CD4-positive, alpha-beta T cell treated with Interferon gamma for 1 hour (primary cell): ENCODE measurements at places on chromosomes 4 and X.

- DNase-seq = no peak
Measured at GRCh38 chr4:102754044-102754443, 6.7 kb downstream of the MANBA start.

GRCh38 chr4:55312489-55313101 is 33.4 kb upstream of the SRD5A3 start:
- peak; percentile 12 for DNase-seq

DNA sequence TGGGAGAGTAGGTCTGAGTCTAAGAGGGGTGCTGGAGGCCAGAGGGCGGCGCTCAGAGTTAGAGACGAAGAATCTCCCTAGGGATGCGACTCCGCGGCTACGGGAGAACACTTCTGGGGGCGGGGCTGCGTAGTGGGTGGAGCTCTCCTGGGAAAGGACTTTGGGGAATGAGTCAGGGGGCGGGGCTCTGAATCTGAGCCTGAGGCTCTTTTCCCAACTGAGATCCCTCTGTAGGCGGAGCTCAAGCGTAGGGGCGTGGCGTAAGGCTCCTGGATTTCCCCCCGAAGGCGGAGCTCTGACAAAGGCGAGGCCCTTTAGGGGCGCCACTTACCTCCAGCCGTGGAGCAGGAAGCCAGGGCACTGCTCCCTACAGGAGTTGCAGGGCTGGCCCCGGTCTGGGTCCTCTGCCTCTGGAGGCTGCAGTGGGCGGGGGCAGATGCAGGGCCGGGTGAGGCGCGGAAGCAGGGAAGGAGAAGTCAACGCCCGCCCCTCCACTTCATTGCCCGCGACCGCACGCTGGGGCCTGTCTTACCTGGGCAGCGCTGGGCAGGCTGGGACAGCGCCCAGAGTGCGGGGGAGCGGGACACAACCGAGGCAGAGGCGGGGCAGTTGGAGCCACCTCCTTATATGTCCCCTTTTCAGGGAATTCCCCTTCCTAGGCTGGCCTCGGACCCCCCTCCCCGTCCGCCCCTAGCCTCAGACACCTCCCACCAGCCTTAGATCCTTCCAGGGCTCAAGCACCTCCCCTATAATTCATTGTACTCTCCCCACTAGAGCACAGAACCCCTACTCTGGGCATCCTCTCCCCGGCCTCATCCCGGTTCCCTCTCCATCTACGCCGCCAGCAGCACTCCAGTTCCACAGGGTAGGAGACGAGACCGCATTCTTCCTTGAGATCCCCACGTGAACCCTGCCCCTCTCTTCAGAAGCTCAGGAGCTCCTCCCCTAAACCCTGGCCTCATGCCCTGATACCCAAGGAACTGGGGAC is 1.6 kb downstream of the PRICKLE3 start:
- peak; percentile 31 for DNase-seq

- DNase-seq = no peak
Measured at GRCh38 chr4:139333046-139333445, 30.8 kb upstream of the NDUFC1 start.

- no peak for DNase-seq
Measured at GRCh38 chr4:105957680-105958079, 62.4 kb downstream of the NPNT start.

DNA sequence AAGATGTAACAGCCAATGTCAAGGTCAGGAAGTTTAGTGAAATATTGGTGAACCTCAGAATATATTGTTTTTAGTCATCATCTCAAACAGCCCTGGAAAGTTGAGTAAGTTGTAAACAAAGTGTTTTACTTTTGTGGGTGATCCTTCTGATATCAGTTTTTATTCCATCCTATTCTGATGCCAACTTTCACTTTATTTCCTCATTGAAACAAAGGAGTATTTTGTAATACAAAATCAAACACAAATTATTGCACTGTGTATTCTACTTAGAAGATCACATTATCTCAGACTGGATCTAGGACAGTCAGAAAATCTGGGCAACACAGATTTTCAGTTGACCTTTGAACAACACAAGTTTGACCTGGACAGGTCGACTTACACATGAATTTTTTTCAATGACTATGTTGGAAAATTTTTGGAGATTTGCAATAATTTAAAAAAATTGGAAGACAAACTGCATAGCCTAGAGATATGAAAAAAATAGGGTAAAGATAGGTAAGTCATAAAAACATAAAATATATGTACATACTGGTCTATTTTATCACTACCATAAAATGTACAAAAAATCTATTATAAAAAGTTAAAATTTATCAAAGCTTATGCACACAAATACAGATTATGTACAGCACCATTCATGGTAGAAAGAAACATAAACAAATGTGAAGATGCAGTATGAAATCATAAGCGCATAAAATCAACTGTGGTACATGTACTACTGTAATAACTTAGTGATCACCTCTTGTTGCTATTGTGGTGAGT is 709.1 kb upstream of the FAM241A start:
- no peak for DNase-seq

- DNase-seq = no peak
Measured at GRCh38 chr4:79757600-79757999, 315.4 kb downstream of the ANTXR2 start.

DNA sequence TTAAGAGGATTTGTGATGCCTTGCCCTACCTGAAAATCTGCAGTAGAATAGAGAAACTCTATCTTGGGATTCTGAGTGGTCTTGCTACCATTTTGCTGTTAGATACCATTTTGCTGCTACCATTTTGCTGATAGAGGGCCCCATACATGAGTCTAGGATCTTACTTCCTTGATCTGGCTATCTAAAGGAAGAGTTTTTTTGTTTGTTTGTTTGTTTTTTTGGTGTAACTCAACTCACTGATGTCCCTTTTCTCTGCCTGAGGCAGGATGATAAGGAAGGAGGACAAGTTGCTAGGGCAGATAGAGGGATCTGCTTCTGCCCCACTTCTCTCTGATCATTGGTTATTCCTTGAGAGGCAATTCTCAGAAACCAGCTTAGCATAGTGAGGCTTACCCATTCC is 31.0 kb downstream of the XK start:
- no peak for DNase-seq

- no peak for DNase-seq
Measured at GRCh38 chrX:136865270-136866158, 15.0 kb downstream of the RBMX start.

DNA sequence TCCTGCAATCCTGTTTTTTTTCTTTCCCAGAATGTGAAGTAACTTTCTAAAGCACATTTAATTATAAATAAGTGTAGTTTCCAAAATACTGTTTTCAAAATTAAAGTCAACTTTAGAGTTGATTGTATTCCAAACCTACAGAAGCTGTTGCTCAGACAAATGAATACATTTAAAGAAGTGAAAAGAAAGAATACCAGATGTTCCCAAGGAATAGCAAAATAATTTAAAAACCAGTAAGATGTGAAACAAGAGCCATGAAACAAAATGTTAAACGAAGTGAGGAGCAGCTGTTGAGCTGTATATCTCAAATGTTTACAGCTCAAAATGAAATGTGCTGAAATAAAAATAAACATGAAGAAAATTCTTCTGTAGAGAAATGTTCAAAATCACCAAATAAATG is 627.4 kb upstream of the NDST4 start:
- DNase-seq = no peak

DNA sequence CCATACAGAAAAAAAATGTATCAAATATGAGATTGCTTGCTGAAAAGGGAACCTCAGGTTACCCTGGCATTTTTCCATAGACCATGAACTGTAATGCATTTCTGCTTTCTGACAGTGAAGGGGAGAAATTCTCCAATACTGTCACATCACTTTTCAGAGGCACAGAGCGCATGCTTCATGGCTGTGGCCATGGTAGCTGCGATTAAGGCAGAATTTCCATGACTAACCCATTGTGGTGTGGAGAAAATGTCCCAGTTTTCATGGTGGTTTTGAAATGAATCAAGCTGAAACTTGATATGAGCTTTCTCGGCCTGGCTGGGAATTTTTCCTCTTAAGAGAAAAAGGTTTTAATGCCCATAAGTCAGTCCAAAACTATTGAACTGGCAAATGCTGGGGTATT is 39.5 kb upstream of the MAP3K15 start:
- no peak for DNase-seq

DNA sequence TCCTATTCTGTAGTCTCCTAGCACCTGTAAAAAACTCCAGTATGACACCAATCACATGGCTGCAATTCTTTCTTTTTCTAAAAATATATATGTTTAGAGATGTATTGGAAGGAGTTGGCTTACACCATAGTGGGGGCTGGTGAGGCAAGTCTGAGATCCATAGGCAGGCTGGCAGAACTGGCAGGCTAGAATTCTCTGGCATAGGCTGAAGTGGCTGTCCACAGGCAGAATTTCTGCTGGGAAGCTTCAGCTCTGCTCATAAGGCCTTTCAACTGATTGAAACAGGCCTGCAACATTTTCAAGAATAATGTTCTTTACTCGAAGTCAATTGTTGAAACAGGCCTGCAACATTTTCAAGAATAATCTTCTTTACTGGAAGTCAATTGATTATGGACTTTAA is 37.0 kb downstream of the FGF2 start:
- DNase-seq = no peak

DNA sequence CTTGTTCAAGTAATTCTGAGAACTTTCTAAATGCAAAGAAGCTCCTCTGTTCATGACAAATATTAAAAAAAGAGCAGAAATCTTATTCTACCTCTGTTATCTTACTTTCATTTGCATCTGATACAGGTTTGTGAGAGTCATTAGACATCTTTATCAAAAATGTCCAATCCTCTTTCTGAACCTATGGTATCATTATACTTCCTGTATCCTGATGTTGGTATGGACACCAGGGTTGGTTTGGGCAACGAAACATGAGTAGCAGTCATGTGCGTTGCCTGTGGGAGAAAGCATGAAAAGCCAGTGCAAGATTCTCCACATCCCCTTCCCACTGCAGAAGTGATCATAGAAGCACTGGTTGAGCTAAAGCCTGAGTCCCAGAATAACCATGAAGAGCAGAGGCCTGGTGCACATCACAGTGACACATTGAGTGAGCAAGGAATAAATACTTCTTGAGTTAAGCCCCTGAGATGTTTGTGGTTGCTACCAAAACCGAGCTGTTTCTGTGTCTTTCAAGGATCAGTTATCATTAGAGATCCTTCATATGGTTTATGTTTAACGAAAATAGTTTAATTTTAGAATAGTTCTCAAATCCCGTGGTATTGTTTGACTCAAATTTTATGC is 197.2 kb downstream of the BANK1 start:
- no peak for DNase-seq

DNA sequence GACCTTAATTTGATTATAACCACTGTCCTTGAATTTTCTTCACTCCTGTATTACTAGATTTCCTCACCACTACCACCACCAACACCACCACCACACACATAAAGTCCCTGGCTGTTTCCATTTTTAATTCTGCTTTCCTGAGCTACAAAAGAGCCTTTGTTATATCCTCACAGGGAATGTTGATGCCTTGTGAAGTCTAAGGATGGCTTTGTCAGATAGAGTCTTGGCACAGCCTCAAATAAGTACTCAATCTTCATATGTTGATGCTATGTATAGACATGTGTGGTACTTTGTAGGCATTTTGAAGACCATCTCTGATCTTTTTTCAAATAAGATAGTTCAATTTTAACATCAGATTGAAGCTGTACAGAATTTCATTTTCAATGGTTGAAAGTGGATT is 1016.7 kb upstream of the LCORL start:
- no peak for DNase-seq

- no peak for DNase-seq
Measured at GRCh38 chr4:7419961-7420660, 14.6 kb downstream of the PSAPL1 start.

- DNase-seq = peak; percentile 32
Measured at GRCh38 chr4:38166082-38166481, 205.9 kb downstream of the PTTG2 start.

- no peak for DNase-seq
Measured at GRCh38 chr4:13159041-13159620, 325.0 kb downstream of the RAB28 start.

GRCh38 chr4:74092957-74093356 is 6.0 kb downstream of the CXCL2 start:
- DNase-seq = no peak

DNA sequence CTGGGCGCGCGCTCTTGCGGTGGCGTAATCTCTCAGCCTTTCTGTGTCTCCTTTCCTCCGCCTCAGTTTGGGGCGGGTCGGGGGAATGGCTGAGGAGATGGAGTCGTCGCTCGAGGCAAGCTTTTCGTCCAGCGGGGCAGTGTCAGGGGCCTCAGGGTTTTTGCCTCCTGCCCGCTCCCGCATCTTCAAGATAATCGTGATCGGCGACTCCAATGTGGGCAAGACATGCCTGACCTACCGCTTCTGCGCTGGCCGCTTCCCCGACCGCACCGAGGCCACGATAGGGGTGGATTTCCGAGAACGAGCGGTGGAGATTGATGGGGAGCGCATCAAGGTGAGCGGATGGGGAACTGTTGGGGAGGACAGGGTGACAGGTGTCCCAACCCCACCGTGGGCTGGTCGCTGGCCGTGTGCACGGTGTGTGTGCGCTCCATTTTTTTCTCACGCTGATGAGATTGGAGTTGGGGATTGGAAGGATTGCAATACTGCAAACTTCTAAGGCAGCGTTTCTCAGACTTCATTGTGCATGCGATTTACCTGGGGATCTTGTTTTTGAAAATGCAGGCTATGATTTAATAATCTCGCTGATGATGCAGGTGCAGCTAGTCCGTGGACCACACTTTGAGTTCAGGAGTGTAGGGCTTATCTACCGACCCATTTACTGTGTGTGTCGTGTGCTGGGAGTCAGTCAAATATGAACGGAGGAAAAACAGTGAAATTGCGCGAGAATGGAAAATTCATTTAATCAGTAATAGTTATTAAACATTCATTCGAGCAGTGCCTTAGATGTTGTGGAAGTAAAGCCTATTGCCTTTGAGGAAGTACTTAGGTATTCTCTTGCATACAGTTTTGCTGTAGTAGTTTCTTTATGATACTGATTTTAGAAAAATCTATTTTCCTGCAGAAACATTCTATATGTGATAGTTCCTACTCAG is at the start of gene RAB33B:
Gene RAB33B (plus strand): TSS at position 11 of the 935 bp plus-strand sequence. CDS start 75 bp downstream, at position 86.
- no peak for DNase-seq

- no peak for DNase-seq
Measured at GRCh38 chr4:109699553-109700225, 3.6 kb downstream of the CASP6 start.

DNA sequence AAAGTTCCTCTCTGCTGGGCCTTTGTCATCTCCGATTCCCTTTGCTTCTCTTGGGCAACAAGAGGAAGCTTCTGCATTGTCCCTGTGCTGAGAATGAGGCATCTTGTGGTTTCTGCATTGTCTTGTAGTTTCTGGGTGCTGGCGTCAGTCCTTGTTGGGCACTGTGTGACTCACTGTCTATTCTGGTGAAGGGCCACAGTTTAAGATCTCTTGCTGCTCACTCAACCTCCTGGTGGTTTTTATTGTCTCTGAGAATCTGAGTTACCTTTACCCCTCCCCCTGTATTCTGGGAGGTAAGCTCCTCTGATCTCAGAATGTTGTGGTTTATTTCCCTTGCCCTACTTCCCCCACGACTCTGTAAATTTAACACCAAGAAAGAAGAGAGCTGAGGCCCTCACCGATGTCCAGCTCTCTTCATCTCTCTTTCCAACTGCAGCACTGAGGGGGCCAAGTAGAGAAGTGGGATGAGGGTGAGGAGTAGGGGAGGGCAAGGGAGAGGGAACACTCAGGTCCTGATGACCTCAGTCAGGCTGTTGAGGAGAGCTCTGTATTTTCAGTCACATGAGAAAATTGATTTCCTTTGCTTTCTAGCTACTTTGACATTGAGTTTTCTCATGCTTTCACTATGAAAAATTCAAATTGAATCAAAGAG is 441.6 kb upstream of the PITX2 start:
- no peak for DNase-seq

GRCh38 chr4:40808926-40809457 is 59.2 kb downstream of the NSUN7 start:
- no peak for DNase-seq
